ENCODE measurements at places on chromosomes 6 and 20.

- DNase-seq: peak; percentile 74
These were observed 6.6 kb upstream of the GUCA1A start for GRCh38 chr6:42166444-42167141.

- no peak for DNase-seq
These were observed 56.9 kb downstream of the PHACTR2 start for GRCh38 chr6:143734641-143735063.

DNA sequence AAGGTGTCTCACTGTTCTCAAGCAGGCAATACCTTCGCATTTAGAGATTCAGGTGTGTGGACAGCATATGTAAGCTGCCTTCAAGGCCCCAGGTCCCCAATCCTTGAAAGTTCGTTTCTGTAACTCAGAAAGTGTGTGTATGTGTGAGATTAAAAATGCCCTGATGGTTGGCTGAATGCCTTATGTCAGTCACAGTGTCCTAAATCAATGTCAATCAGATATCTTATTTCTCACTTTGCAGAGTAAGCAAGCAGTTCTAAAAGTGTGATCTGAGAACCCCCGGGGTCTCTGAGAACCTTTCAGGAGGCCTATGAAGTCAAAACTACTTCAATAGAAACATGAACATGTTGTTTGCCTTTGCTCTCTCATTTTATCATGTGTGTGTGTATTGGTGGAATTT is 123.2 kb upstream of the NUP153 start:
- no peak for DNase-seq

GRCh38 chr6:44377484-44377883 is 10.0 kb upstream of the CDC5L start:
- no peak for DNase-seq

- DNase-seq: no peak
These were observed 149.1 kb upstream of the TENT5A start for GRCh38 chr6:81901551-81901966.

All from CD4-positive, alpha-beta T cell (primary cell).